ENCODE measurements at places on chromosomes 5 and 9. TPM values are rescaled to one million over a fixed set of nuclear protein-coding genes. Genes with fewer than 3 reads are reported as not detected.

DNA sequence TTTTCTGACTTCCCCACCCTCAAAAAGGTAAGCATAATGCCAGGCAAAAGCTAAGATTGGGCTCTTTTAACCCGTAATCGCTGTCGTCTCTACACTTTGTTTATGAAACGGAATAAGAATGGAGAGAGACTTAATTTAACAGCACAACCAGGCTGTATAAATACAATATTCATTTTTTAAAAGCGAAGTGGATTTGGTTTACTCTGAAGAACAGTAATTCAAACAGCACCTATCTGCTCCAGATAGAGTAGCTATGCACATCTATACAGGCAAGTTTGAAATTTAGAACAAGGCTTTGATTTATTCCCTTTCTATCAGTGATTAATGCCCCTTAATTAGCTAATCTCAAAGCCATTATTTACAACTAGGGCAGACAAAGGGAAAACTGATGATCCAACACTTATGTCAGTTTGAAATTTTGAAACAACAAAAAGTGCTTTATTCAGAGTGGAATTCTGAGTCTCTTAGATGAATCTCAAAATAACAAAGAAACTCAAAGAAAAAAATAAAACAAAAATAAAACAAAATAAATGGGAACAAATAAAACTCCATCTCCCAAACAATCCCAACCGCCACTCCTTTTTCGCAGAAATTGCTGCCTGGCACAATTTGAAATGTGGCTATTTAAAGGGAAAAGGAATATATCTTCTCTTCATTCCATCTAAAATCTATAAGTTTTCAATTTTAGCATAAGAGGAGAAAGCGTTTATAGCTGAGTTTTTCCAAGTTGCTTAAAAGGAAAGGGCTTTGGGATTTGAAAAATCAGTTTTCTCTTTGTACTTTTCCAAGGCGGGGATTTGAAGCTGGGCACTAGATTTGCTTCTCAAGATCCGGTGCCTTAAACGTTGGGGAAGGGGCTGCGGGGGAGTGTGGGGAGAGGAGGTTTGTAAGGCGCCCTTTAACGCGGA is 298.6 kb downstream of the PARP8 start:
- DNase-seq: no peak

DNA sequence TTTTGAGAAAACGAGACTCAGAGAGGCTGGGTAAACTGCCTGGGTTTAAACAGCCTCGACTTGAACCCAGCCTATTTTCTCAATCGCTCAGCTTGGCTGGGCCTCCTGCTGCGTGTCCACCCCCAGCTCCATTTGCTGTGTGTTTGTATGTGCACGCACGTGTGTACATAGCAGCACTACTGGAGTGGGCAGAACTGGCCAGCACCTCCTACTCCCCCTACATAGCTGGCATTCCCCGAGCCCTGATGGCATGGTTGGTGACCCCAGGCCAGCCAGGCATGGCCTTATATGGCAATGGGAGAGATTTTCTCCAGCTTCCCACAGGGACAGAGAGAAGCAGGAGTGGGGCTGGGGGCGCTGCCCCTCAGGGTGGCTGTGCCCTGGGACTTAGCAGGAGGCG is 4.1 kb downstream of the AIF1L start:
- DNase-seq: no peak

DNA sequence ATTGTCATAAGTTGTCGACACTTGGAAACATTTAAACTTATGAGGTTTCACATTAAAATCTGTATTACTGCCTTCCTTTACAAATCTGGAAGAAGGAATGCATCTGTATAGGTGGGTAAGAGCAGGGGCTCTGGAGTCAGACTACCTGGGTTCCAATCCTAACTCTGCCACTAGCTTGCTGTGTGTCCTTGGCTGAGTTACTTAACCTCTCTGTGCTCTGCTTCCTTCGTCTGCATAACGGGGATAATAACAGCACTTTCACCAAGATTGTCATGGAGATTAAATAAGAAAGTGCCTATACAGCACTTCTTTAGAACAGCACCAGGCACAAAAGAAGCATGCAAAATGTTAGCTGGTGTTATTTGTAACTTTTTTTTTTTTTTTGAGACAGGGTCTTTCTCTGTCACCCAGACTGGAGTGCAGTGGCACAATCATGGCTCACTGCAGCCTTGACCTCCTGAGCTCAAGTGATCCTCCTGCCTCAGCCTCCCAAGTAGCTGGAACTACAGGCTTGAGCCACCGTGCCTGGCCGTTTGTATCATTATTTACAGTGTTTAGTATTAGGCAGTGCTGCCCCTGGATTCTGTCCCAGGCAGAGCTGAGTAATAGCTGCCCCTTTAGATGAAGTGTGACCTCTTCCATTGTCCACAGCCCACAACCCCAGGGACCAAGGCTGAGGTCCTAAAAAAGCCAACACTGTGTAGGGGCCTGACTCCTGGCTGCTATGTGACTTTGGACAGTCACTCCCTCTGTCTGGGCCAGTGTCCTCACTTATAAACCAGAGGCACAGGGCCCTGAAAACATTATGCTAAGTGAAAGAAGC is 25.4 kb upstream of the TTLL11 start:
- peak; percentile 14 for DNase-seq

DNA sequence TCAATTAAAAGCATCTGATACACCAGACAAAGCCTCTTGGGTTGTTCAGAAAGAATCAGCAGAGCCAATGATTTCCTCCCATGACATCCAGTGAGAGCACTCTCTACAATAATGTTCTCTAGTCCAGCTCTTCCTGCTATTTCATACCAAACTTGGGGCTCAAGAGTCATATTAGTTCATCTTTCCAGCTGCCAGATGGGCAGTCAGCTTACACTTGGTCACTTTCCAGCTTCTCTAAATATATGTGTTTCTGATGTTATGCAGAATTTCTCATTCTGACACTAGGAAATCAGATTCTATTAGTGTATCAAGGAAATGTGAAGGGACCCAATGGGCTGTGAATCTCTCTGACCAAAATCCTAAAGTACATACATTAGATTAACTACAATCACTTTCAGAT is 148.9 kb downstream of the ENC1 start:
- DNase-seq: no peak

Gene C1QTNF2
- 0.72 TPM for total RNA-seq

Gene C5orf58
- total RNA-seq: not detected
